ENCODE measurements at places on chromosomes 2 and 18.
A peak's percentile ranks its signal among the peaks of the same experiment; 100 is the strongest.

DNA sequence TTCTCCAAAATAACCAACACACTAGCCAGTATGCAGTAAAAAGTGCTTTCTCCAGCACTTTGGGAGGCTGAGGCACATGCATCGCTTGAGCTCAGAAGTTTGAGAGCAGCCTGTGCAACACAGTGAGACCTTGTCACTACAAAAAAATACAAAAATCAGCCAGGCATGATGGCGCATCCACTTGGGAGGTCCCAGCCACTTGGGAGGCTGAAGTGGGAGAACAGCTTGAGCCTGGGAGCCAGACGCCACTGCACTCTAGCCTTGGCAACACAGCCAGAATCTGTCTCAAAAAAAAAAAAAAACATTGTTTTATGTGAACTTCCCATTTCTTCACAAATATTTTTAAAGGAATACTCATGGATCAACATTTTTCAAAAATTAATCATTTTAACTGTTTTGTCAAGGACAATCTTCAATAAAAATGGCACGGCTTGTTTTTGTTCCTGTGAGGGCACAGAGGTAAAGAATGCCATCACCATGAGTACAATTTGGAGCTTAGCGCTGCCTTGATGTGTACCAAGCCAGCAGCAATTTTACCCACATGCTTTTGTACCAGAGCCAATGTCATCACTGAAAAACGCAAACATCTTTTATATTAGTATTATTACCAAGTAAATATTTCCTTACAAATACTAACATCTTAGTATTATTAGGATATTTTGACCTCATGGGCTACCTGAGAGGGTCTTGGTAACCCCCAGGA is 26.7 kb downstream of the RAB1A start:
- DNase-seq = no peak

DNA sequence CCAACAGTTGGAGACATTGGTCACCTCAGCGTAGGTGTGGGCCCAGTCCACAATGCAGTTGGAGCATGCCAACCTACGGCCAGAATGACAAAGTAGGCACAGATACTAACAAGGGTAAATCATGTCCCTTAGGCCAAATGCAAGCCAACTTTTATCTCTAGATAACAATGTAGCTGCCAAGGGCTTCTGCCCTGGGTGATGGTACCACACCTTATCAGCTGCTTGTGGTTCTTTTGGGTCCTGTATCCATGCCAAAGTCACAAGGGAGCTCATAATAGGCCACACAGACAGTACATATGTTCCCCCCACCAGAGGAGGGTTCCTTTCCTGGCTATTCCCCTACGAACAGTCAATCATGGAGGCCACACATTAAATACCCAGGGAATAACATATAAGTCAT is 19.1 kb downstream of the PHOSPHO2 start:
- DNase-seq = no peak

- no peak for DNase-seq
Observed at GRCh38 chr2:22817197-22817596, 567.8 kb upstream of the KLHL29 start.

GRCh38 chr18:76522122-76522503 is 27.1 kb upstream of the ZNF516 start:
- no peak for DNase-seq

- DNase-seq = peak; percentile 23
Observed at GRCh38 chr2:233832869-233833311, 21.4 kb downstream of the HJURP start.

DNA sequence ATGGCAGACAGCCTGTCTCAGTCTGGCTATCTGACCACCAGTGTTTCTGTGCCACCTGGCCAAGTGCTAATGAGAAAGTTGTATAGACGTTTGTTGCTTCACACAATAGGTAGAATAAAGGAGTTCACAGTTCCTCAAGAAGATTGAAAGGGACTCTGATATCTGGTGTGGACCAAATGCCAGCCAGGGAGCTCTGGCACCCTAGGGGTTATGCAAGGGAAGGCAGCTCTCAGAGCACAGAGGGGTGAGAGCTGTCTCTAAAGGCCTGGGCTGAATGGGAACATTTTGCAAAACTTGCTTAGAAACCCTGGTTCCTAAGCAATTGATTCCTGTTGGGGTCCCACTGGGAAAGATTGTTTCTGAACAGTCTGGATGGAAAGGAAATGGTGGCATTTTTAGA is 553.8 kb downstream of the EPHA4 start:
- DNase-seq = no peak

- DNase-seq = no peak
Observed at GRCh38 chr2:47238638-47239037, 83.5 kb upstream of the STPG4 start.

DNA sequence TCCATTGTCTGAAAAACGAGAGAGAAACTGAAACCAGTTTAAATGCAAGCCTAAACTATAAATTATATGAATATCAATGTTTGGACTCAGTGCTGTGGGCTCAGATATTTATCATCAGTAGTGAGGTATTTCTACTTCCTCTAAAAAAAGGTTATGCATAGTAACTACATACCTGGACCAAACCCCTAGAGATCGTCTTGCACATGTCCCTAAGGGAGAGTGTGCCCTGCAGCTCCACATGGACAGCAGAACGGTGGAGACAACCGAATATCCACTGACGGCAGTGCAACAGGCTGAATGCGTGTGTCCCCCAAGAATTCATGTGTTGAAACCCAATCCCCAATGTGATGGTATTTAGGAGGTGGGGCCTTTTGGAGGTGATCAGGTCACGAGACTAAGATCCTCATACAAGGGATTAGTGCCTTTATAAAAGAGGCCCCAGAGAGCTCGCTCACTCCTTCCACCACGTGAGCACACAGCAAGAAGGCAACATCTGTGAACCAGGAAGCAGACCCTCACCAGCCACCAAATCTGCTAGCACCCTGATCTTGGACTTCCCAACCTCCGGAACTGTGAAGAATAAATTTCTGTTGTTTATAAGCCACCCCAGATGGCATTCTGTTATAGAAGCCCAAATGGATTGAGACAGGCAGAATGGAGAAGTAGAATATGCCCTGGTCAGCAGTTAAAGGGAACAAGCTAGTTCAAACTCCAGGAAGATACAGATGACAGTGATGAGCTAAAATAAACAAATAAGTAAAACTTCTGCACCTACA is 208.4 kb downstream of the ANAPC1 start:
- no peak for DNase-seq

DNA sequence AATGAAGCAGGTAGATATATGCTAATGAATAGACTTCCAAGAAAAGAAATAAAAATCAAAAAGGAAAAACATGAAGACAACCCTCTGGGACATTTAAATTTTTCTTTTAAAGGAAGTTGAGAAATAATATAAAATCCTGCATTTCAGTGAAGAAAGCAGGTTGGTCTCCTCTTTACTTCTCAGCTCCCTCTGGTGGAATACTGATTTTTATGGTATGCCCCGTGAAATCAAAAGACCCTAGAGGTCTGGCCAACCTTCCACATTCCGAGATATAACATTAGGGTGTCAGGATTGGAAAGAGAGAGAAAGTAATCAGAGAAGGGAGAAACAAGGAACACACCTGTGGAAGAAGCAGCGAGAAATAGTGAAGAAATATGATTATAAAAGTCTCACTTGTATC is 72.7 kb downstream of the DNER start:
- DNase-seq = no peak

DNA sequence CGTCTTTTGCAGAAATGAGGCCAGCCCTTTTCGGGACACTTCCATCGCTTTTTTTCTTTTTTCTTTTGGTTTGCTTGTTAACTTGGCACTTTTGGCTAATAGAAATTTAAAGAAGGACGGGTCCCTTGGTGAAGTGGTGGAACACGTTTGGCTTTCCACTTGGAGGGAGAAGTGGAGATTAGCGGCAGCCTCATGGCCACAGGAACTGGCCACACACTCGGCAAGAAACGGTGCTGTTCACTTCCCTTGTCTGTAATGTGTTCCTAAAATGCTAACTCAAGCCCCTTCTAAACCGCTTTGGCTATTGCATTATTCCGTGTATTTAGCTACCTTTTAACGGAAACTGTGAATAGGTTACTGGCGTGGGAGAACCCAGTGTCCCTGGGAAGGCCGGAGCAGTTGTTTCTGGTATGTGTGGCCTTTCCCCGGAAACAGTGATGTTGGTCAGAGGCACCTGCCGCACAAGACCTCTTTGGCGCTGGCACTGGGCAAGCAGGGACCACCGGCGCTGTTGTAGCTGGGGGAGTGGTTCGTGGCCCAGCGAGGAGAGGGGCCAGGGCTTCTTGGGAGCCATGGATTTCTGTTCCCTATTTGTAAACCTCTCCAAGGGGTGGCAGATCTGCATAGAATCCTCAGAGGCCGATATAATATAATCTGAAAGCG is 981 bp downstream of the RAMP1 start:
- DNase-seq = no peak

DNA sequence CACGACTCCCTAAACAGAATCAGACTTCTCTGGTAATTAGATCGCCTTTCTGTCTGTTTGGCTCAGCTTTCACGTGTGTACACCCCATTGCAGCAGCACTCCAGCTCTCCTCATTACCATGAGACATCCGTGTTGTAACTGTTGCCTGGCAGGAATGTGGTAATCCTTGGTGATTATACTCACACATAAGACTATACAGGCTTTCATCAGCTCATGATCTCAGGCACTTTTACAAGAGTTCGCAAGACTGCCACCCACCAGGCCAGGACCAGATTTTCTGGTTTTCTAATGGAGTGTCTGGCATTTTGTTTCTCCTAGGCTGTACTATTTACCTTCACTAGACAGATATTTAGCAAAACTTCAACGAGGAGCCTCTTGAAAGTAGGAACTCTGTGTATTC is 50.2 kb downstream of the ACVR1 start:
- DNase-seq = no peak

DNA sequence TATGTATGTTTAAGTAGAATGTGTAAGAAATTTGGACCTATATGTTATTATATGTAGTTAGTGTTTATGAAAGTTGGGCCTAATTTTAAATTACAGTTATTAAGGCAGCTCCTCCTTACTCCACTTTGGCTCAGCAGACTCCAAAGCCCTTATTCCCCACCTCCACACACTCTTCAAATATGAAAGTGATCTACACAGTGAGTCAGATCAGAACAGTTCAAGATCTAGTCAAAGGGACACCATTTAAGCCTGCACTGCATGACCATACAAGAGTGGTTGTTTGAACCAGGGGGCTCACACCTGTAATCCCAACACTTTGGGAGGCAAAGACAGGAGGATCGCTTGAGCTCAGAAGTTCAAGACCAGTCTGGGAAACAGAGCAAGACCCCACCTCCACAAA is 21.2 kb upstream of the PMAIP1 start:
- DNase-seq = no peak

DNA sequence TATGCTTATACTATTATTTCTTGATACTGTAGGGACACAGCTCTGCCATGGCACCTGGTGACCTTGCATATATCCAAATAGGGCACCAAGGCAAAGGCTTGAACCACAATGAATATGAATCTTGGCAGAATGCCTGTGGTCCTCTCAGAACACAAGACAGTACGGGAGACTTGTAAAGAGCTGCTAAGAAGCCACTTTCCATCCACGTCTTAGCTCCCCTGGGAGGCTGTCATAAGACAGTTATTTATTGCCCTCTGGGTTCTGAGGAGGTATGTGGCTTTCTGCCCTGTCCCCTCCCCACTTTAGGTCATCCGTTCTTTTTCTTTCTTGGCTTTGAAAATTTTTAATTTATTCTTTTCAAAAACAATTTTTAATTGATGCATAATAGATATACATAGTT is 29.8 kb upstream of the MRPL33 start:
- DNase-seq = no peak

DNA sequence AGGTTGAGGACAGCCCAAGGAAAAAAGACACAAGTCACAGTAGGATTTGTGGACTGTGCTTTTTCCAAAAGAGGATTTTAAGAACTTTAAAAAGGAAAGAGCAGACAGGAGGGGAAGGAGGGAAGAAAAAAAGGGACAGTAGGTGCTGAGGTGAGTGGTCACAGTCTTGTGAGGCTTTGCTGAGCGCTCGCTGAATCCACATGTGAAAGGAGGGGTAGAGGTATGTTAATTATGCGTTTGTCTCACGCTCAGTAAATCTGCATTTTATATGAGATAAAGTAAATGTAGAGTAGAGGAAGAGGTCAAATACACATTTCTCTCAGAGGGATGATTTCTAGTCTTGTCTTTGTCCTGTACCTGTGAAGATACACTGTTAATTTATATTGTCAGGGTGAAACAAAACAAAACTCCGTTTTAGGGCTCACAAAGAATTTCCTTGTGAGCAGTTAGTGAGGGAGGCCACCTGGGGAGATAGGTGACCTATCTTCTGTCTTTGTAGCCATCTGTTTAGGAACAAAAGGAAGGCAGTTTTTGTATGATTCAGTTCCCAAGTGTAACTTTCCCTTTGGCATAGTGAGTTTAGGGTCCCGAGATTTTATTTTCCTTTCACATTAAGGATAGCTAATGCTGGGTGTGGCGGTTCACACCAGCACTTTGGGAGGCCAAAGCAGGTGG is 25.3 kb downstream of the GNAL start:
- no peak for DNase-seq

DNA sequence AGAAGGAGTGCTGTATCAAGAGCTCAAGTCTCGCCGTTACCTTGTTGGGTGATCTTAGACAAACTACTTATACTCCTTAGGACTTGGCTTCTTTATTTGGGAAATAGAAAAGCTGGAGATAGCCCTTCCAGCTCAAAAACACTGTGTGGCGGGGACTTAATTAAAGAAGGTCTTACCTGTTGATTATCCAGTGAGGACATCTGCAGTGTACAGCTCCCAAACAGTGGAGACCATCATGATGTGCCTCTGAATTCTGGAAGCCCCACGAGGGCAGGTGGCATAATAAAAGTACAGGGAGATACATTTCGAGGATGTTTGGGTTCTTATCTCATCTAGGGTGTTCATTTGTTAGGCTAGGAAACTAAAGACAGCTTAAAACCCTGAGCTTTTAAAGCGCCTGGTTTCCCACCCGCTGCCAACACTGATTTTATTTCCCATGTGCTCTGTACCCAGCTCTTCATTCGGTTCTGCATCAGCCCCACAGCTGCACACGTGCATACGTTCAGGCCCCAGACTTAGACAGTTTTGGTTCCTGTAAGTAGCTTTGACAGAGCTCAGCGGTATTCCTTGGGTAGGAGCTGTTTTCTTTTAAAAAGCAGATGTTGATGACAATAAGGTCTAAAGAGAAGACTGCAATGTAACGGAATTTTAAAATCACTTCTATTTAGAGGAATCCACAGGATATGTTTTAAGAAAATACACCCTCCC is 80.5 kb upstream of the SIX2 start:
- no peak for DNase-seq

- no peak for DNase-seq
Observed at GRCh38 chr2:212939777-212940531, 211.5 kb downstream of the IKZF2 start.

DNA sequence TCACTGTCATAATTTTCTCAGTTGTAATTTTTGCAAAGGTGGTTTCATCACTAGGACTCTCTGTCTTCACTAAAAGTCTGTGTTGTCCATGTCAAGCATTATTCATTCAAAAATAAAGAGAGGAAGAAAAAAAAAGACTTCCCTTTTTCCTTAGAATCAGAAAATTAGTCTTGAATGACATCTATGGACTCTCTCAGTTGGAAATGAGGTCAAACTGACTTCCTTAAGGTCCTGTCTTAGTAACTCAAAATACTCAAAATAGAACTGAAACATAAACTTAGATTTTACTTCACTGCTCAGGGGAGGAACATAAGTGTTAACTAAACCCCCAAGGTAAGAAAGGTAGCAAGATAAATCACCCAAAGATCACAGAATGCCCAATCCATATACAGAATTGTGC is 2.2 kb upstream of the ZNF407 start:
- DNase-seq = no peak

All from astrocyte of the cerebellum (primary cell).